ENCODE measurements at places on chromosomes 2 and 18. TPM values are rescaled to one million over a fixed set of nuclear protein-coding genes. Genes with fewer than 3 reads are reported as not detected.

DNA sequence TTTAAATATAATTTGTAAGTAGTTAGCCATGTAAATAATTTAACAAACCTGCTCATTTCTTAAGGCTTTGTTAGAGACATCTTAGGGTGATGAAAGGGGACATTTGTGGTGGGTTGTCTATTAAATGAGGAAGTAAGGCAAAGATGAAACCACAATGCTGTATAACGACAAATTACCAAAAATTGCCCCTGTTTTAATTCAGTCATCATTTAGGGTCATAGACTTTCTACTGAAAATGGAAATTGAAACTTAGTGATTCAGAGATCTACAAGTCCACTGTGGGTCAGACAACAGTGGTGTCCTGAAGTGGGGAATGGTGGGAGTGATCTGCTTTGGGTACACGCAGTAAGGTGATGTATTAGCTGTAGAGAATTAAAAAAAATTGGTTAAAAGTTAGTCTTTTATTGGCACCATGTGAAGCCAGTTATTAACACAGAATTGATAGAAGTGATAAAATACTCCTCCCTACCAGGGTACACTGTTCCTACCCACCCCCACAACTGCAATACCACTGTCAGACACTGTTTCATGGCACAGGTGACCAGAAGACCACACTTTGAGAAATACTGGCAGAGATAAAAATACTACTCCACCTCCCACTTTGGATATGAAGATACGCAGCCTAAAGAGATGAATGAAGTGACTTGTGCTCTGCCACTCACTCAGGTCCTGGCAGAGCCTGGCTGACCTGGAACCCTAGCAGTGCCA, 13.4 kb downstream of the CERS6 start:
- DNase-seq, result no peak

DNA sequence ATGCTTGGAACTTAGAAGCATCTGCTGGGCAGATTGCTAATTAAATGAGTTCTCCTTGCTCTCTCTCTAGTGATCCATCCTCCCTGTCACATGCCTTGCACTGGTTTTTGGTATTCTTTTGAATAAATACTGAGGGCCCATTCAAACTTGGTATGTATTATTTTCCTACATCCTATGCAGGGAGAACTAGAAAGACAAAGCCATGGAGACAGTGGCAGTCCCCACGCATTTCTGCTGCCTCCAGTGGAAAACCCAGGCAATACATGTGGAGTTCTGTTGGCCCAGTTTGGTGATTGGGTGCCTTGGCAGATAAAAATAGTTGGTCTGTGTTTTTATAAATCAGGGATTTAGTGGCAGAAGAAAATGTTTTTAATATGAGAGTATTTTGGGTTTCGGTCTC, 68.7 kb downstream of the DIS3L2 start:
- DNase-seq, result no peak

ASNSD1 gene
- 72.0 TPM for polyA plus RNA-seq

FAM228A gene
- 1.0 TPM for polyA plus RNA-seq

DNA sequence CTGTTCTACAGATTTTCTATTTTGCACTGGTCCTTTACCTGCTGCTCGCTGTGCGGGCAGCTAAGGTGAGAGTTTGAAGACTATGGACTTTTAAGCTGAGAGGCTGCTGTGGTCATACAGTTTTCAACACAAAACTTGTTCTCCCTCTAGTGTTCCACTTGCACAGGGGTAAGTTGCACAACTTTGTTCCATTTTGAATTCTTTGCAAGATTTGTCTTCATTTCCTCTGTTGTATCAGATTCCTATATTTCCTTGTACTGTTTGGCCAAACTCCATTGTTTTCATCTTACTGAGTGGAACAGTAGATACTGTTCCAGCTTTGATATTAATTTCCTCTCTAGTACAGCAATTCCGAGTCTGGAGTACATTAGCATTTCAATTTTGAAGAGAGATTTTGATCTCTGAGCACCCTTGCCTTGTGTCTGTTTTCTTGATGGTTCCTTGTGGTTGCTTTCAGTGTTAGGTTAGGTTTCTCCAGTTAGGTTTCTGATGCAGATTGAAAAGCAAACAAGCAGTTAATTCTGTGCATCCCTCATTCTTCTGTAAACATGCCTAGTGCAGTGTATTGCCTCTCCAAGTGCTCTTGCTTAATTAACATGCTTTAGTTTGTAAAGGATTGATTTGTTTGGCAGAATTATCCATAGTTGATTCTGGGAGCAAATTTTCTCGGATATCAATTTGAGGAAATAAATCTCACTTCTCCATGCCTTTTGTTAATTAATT, 188.8 kb downstream of the PTPRM start:
- DNase-seq, result no peak

DNA sequence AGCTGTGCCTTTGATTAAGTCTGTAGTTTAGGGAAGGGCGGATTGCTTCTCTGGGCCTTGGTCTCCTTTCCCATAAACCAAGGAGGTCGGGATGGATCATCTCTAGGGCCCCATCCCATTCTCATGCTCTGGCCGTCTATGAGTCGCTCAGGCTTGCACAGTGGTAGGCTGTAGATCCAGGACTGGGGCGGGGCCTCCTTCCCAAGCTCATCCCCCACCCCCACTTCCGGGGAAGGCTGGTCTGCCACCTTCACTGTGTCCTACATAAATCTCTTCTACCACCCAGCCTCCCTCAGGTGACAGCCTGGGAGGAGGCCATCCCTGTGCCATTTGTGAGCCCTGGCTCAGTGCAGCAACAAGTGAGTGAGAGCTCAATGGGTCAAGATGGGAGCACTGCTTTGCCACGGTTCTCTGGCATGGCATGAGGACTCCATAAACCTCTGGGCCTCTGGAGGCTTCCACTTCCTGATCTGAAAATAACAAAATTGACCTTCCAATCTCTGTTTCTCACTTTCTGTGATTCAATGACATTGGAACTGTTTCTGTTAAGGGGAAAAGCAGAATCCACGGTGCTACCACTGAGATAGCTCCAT, 68.5 kb downstream of the SUMO1 start:
- DNase-seq, result no peak

CYBRD1 gene
- 68.6 TPM for polyA plus RNA-seq

DNA sequence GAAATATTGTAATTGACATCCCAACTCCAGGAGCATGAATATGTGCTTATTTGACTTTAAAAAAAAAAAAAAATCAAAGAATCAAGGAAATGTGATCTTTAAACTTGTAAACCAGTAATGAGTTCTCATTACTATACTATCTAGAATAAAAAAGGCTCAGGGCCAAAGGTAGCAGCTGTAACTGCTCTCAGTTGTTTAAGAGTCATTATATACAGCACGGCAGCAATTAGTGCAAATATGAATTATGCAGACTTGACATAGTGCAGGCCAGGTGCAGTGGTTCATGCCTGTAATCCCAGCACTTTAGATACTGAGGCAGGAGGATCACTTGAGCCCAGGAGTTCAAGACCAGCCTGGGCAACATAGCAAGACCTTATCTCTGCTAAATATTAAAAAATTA, 125.7 kb upstream of the TTC39C start:
- DNase-seq, result no peak

DNA sequence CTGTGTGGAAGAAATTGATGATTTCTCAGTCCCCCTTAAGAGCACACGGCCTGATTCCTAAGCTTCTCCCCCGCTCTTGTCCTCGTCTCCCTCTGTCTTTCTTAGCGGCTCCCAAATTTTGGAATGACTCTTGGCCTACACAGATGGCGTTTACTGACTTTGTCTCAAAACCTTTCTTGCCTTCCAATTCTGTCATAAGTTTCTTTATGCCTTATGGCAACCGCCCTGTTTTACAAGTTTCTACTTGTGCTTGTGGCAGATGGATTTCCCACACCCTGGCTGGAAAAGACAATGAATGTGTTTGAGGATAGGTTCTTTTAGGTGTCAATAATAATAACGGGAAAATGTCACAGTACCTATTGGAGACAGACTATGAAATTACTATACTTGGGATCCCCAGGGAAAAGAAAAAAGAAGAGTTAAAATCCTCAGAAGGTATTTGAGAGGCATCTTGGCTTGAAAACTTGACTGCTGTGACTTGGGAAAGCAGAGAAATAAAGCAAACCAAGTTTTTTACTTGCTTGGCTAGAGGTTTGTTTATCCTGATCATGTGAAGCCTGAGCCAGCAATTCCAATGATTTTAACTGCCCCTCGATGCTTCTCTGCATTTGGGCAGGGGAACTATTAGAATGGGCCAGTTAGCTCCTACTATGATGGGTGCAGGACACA, 276.4 kb downstream of the HRH4 start:
- no peak for DNase-seq

DNA sequence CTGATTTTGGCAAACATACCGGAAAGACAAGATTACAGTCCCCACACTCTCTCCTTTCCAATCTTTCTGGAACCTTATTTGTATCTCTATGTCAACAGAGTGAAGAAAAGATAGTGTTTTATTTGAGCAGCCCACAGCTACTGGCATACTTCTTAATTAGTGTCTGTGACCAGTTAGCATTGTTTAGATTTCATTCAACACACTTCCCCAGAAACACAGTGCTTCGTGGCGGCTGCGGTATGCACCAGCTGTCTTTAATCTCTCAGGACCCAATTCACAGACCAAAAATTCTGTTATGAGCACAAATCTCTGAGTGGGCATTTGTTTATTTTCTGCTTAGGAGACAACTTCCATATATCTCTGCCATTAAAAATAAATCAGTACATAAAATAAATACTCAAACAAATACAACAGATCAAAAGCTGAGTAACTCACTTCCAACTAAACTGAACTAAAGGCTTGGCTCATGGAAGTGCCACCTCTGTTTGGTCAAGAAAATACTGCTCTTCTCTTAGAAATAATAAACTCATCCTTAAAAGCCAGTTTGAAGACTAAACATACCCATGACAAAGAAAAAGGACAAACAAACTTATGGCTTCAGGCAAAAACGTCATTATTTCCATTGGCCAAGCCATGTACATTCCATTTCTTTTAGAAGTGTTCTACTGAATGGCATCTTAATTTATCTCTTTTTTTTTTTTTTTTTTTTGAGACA, 392.4 kb downstream of the TXNL1 start:
- DNase-seq, result no peak

GRCh38 chr2:43169987-43170386, 56.4 kb downstream of the ZFP36L2 start:
- no peak for DNase-seq

DNA sequence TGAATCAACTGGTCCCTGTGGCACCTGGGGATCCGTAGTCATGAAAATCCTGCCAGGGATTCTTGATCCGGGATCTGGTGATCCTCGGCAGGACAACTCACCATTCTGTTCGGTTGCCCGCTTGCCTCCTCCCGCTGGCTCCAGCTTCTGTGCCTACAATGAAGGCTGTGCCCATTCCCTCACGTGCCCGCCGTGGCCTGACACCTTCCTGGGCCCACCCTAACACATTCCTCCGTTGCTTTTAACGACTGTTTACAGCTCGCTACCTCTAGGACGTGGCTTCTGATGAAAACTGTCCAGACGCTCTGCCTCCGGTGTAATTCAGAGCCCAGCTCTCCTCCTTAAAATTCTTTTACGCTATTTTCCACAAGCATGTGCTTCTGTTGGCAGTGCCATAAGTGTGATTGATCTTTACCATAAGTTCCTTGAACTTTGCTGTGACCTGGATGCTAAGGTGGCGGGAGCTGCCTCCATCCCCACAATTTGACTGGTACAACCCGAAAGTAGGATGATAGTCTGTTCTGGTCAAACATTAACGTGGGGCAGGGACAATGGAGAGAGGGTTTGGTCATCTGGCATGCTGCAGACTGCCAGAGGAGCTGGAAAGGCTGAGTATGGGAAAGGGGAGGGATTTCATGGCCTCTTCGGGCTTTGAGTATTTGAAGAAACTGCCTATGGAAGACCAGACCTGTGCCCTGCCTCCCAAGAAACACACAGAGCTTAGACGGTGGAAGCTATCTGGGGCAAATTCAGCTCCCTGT, 206.8 kb upstream of the TNP1 start:
- DNase-seq, result no peak

DGUOK gene
- 65.3 TPM for polyA plus RNA-seq

GRCh38 chr2:156576005-156576404, 139.8 kb downstream of the GPD2 start:
- DNase-seq, result no peak

DNA sequence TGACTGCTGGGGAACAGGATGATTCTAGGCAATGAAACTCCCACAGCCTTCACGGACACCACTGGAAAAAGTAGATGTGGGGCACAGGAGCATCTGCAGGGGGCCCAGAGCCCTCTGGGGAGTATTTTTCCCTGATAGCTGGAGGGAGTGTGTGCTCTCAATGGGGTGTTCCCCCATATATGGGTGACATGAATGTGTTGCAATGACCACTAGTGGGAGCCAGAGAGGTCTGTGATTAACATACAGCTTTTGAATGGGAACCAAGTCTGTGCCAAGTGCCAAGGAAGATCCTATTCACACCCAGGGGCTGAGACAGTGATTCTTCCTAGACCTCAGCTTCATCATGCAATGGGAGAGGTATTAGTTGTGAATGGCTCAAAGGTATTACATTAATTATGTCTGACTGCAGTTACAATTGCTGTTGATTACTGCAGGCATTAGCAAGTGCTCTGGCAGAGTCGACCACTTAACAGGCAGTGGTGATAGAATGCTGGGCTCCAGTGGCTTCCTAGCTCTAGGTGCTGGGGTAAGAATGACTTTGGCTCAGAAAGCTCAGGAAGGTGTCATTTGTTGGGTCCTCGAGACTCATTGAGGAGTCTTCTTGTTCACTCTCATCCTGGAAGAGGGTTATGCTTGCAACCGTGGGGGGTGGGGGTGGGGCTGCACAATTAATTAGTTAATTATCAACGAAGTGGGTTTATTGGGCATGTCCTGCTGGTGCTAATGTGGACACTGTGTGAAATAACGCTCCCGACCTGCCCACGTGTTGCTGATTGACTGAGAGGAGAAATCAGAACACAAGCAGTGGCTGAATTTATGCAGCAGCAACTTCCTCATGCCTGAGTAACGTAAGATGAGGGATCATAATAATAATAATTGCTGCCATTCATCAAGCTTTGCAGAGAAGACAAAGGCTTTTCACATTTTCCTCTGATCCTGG, 194.1 kb downstream of the CLIP4 start:
- DNase-seq, result no peak

INHBB gene
- 0.11 TPM for polyA plus RNA-seq

GRCh38 chr18:7662866-7663265, 95.8 kb downstream of the PTPRM start:
- DNase-seq, result no peak

MORN2 gene
- 23.3 TPM for polyA plus RNA-seq

BCL2L11 gene
- 21.4 TPM for polyA plus RNA-seq

CXCR1 gene
- polyA plus RNA-seq, result 0.55 TPM

GRCh38 chr2:145992572-145992971, 1472.7 kb upstream of the ZEB2 start:
- no peak for DNase-seq

- DNase-seq, result no peak
These were observed 60.7 kb upstream of the CAVIN2 start for GRCh38 chr2:191907545-191907944.

PDK1 gene
- 15.0 TPM for polyA plus RNA-seq

ARL6IP6 gene
- polyA plus RNA-seq, result 57.0 TPM

All from left renal pelvis (tissue), 4 donors.